Upper lobe of left lung (tissue), 6 donors: ENCODE measurements at places on chromosomes 2 and 18.

DNA sequence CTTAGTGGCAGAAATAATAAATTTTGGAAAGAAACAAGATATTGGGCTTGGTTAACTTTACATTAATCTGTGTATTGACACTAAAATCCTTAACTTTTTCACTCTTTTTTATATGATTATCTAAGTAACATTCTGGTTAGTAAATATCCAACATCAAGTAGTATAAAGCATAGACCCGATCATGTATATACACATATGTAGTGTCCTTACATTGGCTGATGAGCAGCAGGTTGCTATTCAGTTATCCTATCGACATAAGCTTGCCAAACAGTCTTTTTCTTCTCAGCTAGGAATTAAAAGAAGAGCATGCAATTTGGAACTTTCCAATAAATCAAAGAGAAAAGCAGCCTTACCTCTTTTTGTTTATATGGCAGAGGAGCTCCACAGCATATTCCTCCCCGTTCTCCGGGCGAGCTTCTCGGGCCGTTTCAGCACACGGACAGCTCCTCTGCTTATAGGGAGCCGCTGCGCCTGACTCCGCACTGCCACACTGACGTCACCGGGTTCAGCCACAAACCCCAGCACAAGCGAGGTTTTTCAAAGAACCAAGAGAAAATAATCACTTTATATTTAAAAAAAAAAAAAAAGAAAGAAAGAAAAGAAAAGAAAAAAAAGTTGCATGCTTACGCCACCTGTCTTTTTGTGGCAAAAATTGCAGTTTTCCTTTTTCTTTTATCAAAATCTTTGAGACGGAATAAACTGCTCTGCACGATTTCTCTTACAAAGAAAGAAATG lies at the start of gene SCG2:
SCG2 (minus strand) TSS at position 430 of the 735 bp plus-strand sequence. CDS start 3,079 bp downstream, outside the sequence.
- H3K4me3 ChIP-seq, result no peak within 1 kb of the TSS
- H3K27ac ChIP-seq, result no peak within 1 kb of the TSS
- H3K27me3 ChIP-seq, result no peaks in the 10 kb centered on the region
- H3K4me1 ChIP-seq, result peaks cover 5% of the 10 kb centered on the region

DNA sequence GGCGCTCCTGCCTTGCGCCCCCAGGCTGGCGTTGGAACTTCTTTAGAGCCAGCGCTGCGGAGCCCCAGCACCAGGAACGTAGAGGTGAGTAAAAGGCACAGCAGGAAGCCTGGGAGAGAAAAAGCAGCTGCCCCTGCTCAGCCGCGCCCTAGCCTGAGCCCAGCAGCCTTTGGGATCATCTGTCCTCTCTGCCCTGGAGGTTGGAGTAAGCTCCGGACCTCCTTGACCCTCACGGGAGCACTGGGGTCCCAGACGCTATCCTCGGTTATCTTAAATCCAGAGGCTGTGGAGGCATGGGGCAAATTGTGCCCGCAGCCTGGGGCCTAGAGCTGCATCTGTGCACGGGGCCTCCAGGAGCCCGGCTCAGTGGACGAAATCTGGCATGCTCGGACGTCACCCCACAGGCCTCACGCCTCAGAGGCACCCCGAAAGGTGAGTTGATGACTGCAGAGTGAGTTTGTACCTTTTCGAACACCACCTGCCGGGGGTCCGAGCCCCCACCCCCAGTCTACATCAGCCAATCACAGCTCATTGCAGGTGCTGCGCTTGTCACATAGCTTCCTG lies 1.6 kb upstream of the SLC66A2 start:
- H3K4me3 ChIP-seq, result no peak overlapping the region
- peaks cover 7% of the 10 kb centered on the region for H3K36me3 ChIP-seq
- H3K27ac ChIP-seq, result peak overlapping the region; percentile 9
- H3K4me1 ChIP-seq, result peaks cover 28% of the 10 kb centered on the region
- no peaks in the 10 kb centered on the region for H3K27me3 ChIP-seq

- H3K4me3 ChIP-seq, result no peak overlapping the region
- H3K4me1 ChIP-seq, result no peaks in the 10 kb centered on the region
- H3K36me3 ChIP-seq, result no peaks in the 10 kb centered on the region
Measured at GRCh38 chr18:36543991-36544725, 246.6 kb downstream of the FHOD3 start.

DNA sequence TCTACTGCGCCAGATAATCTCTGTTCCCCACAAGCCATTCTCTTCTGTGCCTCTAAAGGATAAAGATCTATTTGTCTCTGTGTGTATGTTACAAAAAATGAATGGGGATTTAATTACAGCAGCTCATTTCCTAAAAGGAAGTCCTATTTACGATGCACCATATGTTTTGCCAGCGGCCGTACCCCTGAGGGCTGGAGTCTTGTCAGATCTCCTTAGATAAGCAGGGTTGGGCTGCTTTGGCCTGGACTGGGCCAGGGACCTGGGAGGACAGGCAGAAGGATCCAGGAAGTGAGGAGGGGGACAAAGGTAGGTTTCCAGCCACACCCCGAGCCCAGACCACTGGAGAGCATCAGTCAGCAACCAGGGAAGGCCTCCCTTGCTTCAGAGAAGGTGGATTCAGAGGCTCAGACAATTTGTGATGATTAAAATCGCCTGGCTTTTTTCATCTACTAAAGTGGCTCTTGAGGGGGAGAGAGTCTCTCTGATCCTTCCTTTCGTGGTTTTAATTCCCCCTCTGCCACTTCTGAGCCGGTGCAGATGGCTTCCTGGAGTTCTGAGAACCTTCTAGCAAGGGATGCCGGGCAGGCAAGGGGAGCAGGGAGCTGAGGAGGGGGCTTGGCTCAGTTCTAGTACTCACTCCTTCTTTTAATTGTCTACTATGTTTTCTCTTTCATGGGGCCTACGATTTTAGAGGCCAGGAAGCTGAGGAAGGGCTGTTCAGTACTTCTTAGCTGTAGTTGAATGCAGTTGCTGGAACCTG lies 42.1 kb downstream of the MYCN start:
- peaks cover under 1% of the 10 kb centered on the region for H3K4me1 ChIP-seq
- no peak overlapping the region for H3K4me3 ChIP-seq
- H3K27me3 ChIP-seq, result no peaks in the 10 kb centered on the region
- no peak for DNase-seq

GRCh38 chr2:142495141-142495540 lies 364.3 kb upstream of the LRP1B start:
- no peaks in the 10 kb centered on the region for H3K27me3 ChIP-seq
- no peak for DNase-seq
- H3K36me3 ChIP-seq, result no peaks in the 10 kb centered on the region

- no peak overlapping the region for H3K27ac ChIP-seq
- H3K36me3 ChIP-seq, result no peaks in the 10 kb centered on the region
- no peaks in the 10 kb centered on the region for H3K4me1 ChIP-seq
Measured at GRCh38 chr2:150023663-150024062, 436.1 kb upstream of the MMADHC start.

GRCh38 chr2:147161746-147162145 lies 683.1 kb upstream of the ACVR2A start:
- H3K4me3 ChIP-seq, result no peak overlapping the region
- no peak overlapping the region for H3K27ac ChIP-seq
- H3K36me3 ChIP-seq, result no peaks in the 10 kb centered on the region
- H3K27me3 ChIP-seq, result no peaks in the 10 kb centered on the region
- no peak for DNase-seq

DNA sequence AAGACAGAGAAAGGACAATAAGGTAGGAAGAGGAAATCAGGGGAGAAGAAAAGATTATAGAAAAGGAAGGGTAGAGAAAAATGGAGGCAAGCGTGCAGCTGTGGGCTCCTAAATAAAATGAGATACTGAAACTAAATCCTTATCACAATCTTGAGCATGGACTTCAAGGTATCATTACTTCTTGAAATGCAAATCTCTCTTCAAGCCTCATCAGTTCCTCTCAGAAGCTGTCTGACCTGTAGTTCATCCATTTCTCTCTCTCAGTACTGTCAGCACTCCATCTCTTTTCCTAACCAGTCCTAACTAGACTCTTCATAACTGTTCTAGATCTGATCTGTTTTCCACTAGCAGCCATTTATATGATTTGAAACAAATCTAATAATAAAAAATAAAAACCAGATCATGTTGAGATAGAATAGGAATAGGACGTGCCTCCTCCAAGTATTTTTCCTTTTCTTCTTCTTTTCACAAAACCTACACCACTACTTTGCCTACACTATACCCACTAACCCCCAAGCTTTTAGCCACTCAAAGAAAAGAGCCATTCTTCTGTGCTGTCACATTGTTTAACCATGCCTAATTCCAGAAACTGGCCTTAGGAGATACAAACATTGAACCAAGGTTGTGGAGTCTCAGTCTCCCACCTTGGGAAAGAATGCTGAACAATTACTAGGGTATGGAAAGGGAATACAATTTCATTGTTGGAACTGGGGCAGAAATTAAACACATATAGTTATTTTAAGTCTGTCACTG lies 21.1 kb downstream of the BABAM2 start:
- no peaks in the 10 kb centered on the region for H3K27me3 ChIP-seq
- no peak overlapping the region for H3K27ac ChIP-seq
- no peak overlapping the region for H3K4me3 ChIP-seq
- no peaks in the 10 kb centered on the region for H3K36me3 ChIP-seq
- H3K4me1 ChIP-seq, result peaks cover 13% of the 10 kb centered on the region

- DNase-seq, result no peak
- no peaks in the 10 kb centered on the region for H3K4me1 ChIP-seq
- no peaks in the 10 kb centered on the region for H3K36me3 ChIP-seq
- no peaks in the 10 kb centered on the region for H3K27me3 ChIP-seq
- H3K27ac ChIP-seq, result no peak overlapping the region
Measured at GRCh38 chr2:187654535-187654934, 100.3 kb upstream of the TFPI start.

- no peak overlapping the region for H3K27ac ChIP-seq
- DNase-seq, result no peak
- H3K36me3 ChIP-seq, result no peaks in the 10 kb centered on the region
- peaks cover 20% of the 10 kb centered on the region for H3K4me1 ChIP-seq
Measured at GRCh38 chr2:160246356-160246755, 46.3 kb upstream of the ITGB6 start.

- no peak for DNase-seq
- no peaks in the 10 kb centered on the region for H3K4me1 ChIP-seq
- no peak overlapping the region for H3K27ac ChIP-seq
- H3K36me3 ChIP-seq, result no peaks in the 10 kb centered on the region
- no peak overlapping the region for H3K4me3 ChIP-seq
Measured at GRCh38 chr2:175057078-175057685, 52.0 kb upstream of the CHN1 start.

DNA sequence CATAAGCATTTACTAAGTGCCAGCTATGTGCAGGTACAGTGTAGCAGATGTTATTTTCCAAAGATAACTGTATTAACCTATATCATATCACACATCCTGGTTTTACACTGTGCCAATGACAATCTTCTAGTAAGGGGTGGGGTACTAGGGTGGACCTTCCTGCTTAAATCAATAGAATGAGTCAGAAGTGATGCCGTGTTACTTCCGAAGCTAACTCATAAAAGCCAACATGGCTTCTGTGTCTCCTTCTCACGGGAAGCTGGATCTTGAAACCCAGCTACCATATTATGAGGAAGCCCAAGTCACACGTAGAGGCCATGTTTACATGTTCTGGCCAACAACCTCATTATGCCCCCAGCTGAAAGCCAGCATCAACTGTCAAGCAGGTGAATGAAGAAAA lies 59.1 kb downstream of the MRPL33 start:
- H3K4me1 ChIP-seq, result no peaks in the 10 kb centered on the region
- H3K27me3 ChIP-seq, result no peaks in the 10 kb centered on the region
- no peak overlapping the region for H3K4me3 ChIP-seq
- no peaks in the 10 kb centered on the region for H3K36me3 ChIP-seq
- DNase-seq, result no peak

DNA sequence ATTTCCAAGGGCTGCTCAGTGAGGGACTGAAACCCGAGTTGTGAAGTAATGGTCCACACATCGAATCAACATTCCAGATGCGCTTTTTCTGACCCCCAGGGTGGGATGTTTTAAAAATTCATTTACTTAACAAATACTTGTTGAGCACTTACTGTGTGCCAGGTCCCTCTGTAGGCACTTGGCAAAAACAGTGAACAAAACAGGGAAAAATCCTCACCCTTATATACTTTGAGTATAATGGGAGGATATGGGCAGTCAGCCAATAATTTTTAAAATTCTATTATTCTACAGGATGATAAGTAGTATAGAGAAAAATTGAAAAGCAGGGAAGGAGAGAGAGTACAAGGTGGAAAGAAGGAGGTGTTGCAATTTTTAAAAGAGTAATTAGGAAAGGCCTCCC lies 31.3 kb upstream of the AFTPH start:
- peaks cover 16% of the 10 kb centered on the region for H3K4me1 ChIP-seq
- H3K27ac ChIP-seq, result no peak overlapping the region
- H3K4me3 ChIP-seq, result no peak overlapping the region
- no peaks in the 10 kb centered on the region for H3K36me3 ChIP-seq
- H3K27me3 ChIP-seq, result no peaks in the 10 kb centered on the region
- DNase-seq, result no peak

DNA sequence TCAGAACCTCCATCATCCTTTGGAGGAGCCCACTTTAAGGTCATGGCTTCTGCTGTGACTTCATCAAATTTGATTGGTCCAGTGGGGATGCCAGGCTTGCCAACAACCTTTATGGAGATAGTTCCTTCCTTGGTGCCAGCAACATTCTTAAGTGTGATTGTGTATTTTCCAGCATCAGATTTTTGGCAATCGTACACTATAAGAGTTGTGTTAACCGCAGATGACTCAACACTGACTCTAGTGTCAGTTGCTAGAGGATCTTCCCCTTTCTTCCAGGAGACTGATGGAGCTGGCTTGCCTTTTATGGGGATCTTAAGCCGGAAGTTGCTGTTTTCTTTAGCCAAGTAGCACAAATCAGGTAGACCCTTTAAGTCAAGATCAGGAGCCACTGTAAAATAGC lies 98.7 kb downstream of the PLEKHA3 start:
- no peaks in the 10 kb centered on the region for H3K4me1 ChIP-seq
- no peak overlapping the region for H3K4me3 ChIP-seq
- H3K36me3 ChIP-seq, result peaks cover 19% of the 10 kb centered on the region
